T-cell (primary cell): ENCODE measurements at places on chromosomes 6 and 20. TPM values are rescaled to one million over a fixed set of nuclear protein-coding genes. Genes with fewer than 3 reads are reported as not detected.

- no peak overlapping the region for H3K27ac ChIP-seq
- DNase-seq, result no peak
- peaks cover 7% of the 10 kb centered on the region for H3K27me3 ChIP-seq
- no peak overlapping the region for H3K4me3 ChIP-seq
- H3K36me3 ChIP-seq, result no peaks in the 10 kb centered on the region
Observed at GRCh38 chr6:56540232-56541029, 102.3 kb downstream of the DST start.

BEND3 gene
- total RNA-seq, result 1.5 TPM

GRCh38 chr6:28224131-28225055 is 682 bp upstream of the ZSCAN9 start:
- no peaks in the 10 kb centered on the region for H3K36me3 ChIP-seq
- H3K4me1 ChIP-seq, result peaks cover 10% of the 10 kb centered on the region
- peak overlapping the region; percentile 79 for H3K4me3 ChIP-seq
- H3K27ac ChIP-seq, result no peak overlapping the region
- H3K27me3 ChIP-seq, result peaks cover 27% of the 10 kb centered on the region
- no peak for DNase-seq

DNA sequence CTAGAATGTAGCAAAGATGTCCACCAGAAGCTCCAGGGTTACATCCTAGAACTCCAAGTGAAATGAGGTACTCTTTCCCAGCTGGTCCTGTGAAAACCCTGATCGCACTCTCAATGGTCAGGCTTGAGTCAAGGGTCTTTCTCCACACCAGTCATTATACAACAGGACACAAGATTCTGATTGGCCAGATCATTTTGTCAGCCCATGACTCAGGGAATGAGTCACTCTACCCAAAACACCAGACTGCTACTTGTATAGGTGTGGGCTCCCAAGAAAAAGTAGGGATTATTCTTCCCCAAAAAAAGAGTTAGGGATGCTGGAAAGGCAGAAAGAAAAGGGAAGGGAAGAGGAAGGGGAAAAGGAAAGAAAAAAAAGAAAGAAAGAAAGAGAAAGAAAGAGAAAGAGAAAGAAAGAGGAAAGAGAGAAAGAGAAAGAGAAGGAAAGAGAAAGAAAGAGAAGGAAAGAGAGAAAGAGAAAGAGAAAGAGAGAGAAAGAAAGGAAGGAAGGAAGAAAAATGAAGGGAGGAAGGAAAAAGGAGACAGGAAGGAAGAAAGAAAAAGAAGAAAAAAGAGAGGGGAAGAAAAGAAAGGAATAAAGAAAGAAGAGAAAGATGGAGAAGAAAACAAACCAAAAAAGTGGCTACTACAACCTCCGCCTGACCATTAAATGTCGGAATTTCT is 30.5 kb downstream of the ANKEF1 start:
- no peaks in the 10 kb centered on the region for H3K36me3 ChIP-seq
- no peak overlapping the region for H3K27ac ChIP-seq
- H3K4me3 ChIP-seq, result no peak overlapping the region
- H3K4me1 ChIP-seq, result no peaks in the 10 kb centered on the region

HLA-DMB gene
- 8.8 TPM for total RNA-seq

FNDC11 gene
- 0.38 TPM for total RNA-seq

SLC22A7 gene
- total RNA-seq, result not detected

- H3K36me3 ChIP-seq, result no peaks in the 10 kb centered on the region
- no peak overlapping the region for H3K27ac ChIP-seq
- H3K4me1 ChIP-seq, result no peaks in the 10 kb centered on the region
- H3K4me3 ChIP-seq, result no peak overlapping the region
- no peaks in the 10 kb centered on the region for H3K27me3 ChIP-seq
Observed at GRCh38 chr20:41264819-41265218, 52.7 kb downstream of the ZHX3 start.

- DNase-seq, result no peak
- no peaks in the 10 kb centered on the region for H3K36me3 ChIP-seq
- no peaks in the 10 kb centered on the region for H3K27me3 ChIP-seq
- no peaks in the 10 kb centered on the region for H3K4me1 ChIP-seq
Observed at GRCh38 chr6:124882579-124883393, 79.5 kb upstream of the RNF217 start.
